Tongue (tissue), 3 donors: ENCODE measurements at places on chromosomes 12 and 14.

DNA sequence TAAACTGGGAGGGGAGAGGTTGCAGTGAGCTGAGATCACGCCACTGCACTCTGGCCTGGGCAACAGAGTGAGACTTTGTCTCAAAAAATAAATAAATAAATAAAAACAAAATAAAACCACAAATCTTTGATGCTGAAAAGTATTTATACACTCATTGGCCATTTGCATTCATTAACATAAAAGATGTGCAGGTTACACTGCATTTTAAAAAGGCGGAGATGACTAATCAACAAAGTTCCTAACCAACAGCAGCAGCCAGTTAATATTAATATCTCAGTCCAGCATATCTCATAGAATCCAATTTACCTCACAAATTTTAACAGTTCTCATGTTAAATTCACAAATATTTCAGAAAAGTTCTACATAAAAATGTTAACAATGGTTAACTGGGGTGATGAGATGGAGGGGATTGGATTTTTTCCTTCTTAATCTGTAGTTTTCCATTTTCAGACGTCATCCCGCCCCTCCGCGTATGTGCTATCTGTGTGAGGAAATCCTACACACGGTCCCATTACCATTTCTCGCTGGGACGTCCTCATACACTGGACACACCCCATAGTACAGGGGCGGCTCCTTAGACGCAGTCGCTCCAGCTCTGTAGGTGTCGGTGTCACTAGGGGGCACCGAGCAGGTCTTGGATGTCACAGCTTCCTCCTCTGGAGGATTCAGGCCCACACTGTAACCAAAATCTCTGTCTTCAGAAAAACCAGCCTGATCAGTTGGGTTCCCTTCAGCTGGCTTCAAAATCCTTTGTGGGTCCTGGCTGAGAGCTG is 7.3 kb downstream of the ANKLE2 start:
- DNase-seq: no peak

DNA sequence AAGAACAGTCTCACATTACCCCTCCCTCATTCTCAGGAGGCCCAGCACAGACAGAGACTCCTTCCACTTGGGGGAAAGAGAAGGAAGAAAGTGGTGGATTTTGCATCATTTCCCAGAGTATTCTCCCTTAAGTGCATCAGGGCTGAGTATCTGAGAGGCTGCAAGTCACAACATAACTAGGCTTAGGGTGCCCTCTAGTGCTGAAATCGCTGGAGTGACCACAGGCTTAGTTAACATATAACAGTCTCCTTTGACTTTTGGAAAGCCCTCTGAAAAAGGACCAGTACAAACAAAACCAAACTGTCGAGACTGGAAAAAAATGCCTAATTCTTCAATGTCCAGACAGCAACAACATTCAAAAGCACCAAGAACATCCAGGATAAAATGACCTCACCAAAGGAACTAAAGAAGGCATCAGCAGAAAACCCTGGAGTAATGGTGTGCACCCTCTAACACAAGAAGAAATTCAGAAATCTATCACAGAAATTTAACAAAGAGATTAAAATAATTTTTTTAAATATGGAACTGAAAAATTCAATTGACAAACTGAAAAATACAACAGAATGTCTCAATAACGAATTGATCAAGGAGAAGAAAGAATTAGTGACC is 412.3 kb downstream of the RPS29 start:
- DNase-seq: peak; percentile 64

DNA sequence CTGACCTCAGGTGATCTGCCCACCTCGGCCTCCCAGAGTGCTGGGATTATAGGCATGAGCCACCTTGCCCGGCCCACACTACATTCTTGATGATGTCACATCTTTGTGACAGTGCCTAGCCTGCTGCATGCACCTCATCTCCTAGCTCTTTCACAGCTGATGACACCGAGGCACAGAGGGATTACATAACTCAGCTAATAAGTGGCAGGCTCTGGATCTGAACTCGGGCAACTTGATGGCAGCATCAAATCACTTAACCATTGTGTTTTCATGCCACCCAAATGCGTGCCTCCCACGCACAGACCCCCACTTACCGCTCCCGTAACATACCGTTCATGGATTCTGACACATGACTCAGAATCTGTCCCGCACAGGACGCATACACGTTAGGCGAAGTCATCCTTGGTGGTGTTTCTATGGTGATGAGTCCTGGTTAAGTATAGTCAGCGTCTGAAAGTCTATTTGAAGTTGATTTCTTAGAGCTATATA is 7.4 kb downstream of the TMEM120B start:
- no peak for DNase-seq

- DNase-seq: no peak
Measured at GRCh38 chr14:89479802-89480201, 62.8 kb upstream of the FOXN3 start.

GRCh38 chr12:46717868-46718267 is 107.9 kb downstream of the SLC38A4 start:
- peak; percentile 38 for DNase-seq

DNA sequence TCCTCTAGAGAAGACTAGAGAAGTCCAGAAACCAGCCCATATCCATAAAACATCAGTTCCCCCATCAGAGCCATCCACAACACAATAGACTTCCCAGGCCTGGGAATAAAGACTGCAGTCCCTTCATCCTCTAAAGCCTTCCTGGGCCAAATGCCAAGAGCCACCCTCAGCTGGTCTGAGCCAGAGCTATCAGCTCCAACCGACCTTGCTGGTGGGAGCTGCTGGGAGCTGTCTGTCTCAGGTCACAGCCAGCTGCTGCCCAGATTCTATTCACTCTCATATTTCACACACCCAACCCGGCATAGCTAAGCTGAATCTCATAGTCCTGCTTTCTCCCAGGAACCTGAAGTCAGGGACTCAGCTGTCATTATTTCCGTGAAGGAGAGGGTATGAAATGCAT is 10.9 kb upstream of the TFCP2 start:
- DNase-seq: peak; percentile 97

DNA sequence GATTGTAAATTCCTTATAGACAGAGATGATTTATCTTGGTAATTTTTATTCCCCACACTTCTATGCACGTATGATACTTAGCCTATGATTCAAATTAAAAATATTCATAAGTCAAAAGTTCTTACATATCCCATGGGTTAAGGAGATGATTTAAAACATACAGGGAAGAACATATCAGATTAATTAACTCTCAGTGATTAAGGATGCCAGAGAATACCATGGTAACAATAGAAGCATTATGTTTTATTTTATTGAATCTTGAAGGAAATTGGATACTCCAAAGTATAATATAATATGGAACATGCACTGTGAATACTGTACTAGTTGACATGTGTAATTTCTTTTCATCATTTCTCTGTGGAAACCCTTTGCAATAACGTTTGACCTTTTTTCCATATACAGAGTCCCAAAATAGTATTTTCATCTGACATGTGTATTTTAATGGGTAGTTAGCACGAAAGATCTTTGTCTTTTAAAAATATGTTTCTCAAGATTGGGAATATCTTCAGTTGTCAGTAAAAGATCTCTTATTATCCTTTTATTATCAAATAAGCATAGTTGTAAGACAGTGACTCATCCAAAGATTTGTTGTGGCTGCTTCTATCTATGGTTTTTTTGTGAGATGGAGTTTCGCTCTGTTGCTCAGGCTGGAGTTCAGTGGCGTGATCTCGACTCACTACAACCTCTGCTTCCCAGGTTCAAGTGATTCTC is 166.7 kb downstream of the RAD51B start:
- peak; percentile 30 for DNase-seq

GRCh38 chr12:92943482-92944250 is 14.6 kb upstream of the EEA1 start:
- DNase-seq: no peak

DNA sequence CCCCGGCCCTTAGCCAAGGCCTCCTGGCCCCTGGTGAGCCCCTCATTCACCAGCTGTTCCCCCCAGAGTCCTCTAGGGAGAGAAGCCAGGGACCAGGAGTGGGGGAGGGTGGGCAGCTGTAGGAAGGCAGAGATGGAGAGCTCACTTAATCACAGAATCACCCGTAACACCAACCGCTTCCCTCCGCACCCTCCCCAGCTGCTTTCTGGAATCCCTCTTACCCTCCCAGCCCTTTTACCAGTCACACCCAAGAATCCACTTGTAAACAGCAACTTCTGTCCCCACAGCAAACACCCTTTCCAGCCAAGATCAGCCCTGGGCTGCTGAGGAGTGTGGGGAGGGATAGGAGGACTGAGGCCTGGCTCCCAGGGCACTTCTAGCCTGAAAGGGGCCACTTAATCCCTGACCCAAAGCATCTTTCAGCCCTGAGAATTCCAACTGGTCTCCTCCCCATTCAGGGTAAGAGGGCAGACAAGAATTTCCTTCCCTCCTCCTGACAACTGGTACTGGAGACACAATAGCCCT is 18.8 kb downstream of the NCKAP5L start:
- peak; percentile 96 for DNase-seq

DNA sequence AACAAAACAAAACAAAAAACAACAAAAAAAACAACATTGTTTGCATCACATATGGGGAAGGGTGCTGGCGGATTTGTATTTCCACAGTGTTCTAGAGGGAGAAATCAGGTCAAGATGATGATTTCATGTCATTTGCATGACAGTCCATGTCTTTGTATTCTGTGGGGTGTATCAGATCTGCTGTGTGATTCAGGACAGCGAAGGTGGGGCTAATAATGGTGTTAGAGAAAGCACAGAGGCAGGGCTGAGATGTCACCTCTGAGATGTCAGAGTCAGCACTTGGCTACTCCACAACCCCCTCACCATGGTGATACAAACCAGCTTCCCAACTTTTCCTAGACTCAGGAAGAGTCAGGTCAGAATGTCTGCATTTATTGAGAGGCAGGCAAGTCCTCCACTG is 543.2 kb downstream of the BCL11B start:
- DNase-seq: no peak

DNA sequence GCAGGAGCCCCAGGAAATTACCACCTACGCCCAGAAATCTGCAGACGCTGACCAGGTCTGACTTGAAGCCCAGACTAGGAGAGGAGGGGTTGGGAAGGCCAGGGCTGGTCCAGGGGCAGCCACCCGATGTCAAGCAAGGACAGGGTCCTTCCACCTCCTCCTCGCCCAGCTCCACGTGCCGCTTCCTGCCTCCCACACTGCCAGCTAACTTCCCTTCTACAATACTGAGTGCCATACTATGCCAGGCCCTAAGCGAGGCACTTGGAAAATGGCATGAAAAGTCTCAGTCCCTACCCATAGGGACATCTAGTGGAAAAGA is 71.7 kb downstream of the SETD3 start:
- DNase-seq: no peak

DNA sequence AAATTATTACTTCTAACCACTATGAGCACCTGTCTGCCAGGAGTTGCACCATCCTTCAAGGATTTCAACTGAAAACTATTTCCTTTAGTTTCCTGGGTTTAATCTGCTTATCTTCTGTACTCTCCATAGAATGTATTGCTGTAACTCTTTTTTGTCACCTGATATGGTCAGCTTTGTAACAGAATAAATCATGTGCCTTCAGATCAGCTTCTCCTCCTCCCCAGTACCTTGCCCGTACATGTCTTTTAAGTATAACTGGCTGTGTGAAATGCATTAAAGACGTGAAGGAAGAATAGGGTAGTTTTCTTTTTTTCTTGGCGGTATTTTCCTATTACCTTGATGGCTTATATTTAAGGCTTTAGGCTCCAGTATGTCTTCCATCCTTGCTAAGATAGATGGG is 200.3 kb upstream of the NAV3 start:
- DNase-seq: no peak

DNA sequence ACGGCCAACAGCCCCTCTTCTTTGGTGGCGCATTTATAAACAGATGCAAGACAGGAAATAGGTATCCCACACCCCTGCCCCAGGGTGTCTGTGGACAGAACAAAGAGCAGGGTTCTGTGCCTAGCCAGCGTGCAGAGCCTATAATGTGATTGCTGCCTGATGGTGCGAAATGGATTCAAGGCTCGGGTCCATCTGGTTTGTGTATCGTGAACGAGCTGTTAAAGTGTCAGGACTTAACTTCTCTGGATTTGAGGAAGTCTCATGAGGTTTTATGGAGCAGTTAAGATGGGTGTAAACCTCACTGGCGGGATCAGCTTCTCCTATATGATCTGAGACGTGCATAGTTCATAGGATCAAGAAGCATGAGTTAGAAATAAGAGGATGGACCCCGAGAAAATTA is 388.7 kb upstream of the TBX3 start:
- DNase-seq: no peak

DNA sequence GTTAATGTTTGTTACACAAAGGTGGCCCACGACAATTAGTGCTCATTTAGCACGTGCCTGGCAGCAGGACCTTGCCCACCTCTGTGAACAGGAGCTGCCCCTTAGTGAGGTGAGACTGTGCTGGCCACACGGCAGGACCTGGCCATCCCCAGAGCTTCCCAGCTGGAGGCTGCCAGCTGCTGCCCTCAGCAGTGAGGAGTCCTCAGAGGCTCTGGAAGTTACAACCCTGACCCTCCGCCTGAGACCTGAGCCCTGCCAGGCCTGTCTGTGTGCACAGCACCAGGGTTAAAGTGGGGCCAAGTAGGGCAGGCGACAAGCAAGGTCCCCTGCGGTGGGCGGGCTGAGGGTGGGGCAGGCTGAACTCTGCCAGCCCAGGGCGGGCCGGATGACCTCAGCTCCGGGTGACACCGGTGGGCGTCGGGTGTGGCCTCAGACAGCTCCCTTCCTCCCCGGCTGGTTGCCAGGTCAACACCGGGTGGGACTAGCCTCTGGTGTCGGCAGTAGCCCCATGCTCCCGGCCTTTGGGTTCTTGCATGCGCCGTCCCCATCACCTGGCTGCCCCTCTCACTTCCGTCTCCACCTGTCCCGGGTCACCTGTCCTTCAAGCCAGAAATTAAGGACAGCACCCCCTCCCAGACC is 9.2 kb upstream of the LBHD2 start:
- peak; percentile 27 for DNase-seq

GRCh38 chr12:106747973-106748436 is 26.5 kb upstream of the RIC8B start:
- DNase-seq: no peak

DNA sequence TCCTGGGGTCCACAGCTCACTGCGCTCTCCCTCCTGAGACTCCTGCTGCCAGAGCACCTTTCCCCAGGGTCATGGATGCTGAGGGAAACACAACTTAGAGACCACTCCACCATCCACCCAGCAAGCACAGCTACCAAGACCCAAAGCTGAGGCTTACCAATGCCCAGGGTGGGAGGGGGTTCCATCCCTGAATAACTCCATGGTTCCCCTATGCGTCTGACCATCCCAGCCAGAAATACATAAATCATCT is 36.3 kb downstream of the DAD1 start:
- no peak for DNase-seq

GRCh38 chr12:6529291-6529737 is 5.0 kb upstream of the GAPDH start:
- DNase-seq: no peak

DNA sequence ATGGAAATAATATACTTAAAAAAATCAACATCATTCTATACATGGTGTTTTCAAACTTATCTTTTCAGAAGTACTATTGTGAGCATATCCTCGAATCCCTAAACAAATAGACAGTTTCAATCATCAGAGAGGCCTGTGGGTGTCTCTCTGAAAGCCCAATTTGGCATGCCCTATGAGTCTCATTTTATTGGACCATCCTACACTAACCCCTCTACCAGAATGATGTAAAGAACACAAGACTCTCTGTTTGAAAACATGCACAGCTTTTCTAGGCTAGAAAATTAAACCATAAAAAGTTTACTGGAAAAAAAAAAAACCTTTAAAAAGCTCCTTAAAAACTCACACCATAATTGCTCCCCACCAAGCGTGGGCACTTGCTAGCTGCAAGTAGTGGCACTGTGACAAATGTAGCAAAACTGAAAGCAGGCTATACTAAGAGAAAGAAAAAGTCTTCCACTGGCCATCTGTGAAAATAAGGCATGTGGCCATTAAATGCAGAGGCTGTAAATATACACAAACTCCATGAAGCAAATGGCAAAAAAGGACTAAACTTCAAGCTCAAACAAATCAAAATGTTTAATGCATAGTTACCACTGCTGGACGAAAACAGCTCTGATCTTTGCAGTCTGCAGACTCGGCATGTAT is 394.2 kb downstream of the SOX5 start:
- no peak for DNase-seq
